ENCODE measurements at places on chromosomes 7 and 10.

GRCh38 chr7:29588900-29589696 lies 25.5 kb downstream of the PRR15 start:
- peak; percentile 60 for DNase-seq

DNA sequence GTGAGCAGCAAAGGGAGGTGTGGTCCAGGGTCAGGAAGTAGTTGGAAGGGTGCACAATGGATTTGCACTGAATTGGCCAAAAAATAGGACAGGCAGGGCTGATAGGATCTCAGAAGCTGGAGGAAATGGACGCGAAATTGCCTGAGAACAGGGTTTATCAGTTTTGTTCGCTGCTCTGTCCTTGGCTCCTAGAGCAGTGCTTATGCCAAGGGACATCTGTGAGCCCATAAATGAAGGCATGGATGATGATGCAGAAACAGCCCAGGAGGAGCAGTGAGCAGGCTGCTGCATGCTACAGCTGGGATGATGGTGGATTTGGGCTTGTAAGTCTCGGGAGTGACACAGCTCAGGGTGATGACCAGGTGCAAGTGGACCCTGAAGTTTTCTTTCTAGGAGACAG lies 204.7 kb downstream of the PRPF18 start:
- no peak for DNase-seq

- DNase-seq, result no peak
Observed at GRCh38 chr7:26265065-26265464, 26.6 kb upstream of the SNX10 start.

DNA sequence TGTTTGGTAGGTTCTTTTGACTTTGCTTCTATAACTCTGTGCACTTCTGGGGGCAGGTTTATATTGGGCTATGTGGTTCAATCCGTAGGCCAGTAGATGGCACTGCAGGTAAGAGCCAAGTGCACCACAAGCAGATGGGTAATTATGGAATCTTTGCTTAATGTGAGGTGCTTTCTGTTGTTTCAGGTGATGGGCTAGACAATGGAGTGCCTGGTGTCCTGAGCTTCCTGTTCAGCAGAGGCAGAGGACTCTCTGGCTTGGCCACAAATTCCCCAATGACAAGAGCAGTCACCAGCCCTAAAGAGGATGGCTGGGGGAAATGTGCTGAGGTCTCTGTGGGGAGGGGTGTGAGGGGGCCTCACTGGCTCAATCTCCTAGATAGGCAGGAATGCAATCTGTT lies 455.0 kb downstream of the CCSER2 start:
- DNase-seq, result peak; percentile 48

DNA sequence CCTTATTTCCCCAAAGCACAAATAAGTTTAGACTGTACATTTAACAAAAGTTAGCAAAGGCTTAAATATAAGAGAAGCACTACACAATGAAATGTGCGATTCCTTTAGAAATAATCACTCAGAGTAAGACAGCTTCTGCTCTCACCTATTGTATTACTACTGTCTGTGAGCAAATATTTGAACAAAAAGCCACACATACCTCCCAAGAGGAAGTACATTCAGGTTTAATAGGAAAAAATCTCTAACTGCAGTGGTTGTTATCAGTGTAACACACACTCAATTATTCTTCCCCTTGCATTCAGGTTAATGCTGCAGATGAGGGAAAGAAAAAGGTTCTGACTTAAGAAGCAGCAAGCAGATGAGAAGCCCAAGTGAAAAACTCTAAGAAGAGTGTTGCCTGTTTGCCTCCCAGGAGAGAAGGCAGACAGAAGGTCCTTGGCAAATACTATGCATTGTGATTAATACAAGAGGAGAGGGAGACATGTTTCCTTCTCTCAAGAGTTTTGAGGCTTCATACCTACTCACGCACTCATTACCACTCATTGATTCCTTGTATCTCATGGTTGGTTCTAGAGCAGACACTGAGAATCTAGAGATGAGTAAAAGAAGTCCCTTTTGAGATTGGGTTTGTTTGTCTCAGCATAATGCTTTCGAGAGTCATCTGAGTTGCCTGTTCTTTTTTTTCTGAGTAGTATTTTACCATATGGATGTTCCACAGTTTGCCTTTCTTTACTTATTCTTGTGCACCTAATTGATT lies 13.6 kb downstream of the GIMAP4 start:
- no peak for DNase-seq

DNA sequence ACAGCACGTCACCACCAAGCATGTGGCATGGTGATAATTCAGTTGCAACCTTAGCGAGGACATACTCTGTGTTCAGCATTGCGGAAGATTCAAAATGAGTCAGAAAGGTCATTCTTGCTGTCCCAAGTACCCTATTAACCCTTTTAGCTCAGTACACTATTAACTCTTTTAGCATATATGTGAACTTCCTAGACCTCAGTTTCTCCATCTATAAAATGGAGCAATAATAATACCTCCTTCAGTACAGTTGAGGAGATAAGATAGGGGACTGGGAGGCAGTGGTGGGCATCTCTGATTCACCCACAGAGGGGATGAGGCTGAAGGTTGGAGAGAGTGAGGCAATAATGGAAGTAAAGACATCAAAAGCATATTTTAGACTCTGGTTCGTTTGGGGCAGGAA lies 67.3 kb downstream of the XRCC2 start:
- DNase-seq, result no peak

DNA sequence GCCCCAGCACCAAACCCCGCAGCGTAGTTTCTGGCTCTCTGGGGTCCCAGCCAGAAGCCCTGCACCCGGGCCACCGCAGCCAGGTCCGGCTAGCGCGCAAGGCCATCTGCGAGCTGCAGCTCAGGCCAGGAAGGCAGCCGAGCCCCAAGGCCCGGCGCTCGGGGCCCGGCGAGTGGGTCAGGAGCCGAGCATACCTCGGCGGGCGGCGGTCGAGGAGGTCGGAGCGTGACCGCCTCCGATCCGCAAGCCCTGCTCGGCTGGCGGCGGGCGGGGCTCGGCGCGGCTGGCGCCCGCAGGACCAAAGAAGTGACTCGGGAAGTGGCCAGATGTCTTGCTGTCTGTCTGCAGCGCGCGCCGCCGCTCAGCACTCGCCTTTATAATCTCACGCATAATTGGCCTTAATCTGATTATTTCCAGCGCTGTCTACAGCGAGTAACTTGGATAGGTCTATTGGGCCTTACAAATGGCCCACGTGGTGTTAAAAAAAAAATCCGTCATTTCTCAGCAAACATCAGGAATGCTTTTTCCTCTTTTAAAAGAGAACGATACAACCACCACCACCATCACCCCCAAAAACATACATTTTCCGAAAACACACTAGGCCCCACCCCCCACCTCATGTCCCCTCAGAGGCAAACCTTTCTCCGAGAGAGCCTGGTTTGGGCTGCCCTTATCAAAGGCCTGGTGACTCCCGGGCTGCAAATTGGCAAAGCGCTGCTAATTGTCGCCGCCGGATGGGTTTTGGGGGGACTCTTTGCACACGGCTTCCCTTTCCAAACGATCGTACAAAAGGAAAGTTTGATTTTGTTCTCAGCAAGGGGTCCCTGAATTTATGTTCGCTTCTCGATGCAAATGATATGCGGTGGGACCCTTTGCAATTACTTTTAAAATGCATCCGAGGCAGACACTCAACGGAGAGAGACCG lies at the start of gene DRGX:
DRGX (minus strand) TSS at position 349 of the 925 bp plus-strand sequence. CDS start 649 bp downstream, outside the sequence.
- no peak for DNase-seq

Measured in ecto neural progenitor cell (in vitro differentiated cells).